HT-29 (cell line): ENCODE measurements at places on chromosomes 4 and X. TPM values are rescaled to one million over a fixed set of nuclear protein-coding genes. Genes with fewer than 3 reads are reported as not detected.

- no peak for DNase-seq
Observed at GRCh38 chrX:111411557-111411956, 435 bp downstream of the DCX start.

DNA sequence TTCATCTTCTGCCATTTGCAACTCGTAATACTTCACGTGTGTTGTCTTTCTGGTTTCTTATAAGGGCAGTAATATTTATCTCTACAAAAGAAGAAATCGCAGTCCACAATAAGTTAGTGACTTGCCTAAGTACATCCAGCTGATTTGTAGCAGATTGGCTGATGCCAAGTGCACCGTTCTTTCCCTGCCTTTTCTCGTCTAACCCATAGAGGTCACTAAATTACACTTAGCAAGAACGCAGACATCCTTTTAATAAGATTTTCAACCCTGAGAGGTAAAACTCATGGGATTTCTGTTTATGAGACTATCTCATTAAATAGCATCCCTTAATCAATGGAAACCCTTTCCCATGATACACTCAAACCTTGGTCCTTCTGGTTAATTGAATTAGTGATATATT is 408.6 kb upstream of the ACTRT1 start:
- peak; percentile 59 for DNase-seq

Gene APLN
- 0.23 and 0.28 TPM in 2 replicates for total RNA-seq

GRCh38 chr4:54391104-54391503 is 162.0 kb downstream of the PDGFRA start:
- no peak for DNase-seq

Gene PRPS1
- total RNA-seq = 34.4 and 37.8 TPM in 2 replicates
